ENCODE measurements at places on chromosomes 1 and 21.

- DNase-seq: no peak
These were observed 6.2 kb upstream of the PRDM16 start for GRCh38 chr1:3062616-3063378.

GRCh38 chr1:64962441-64962840 lies 3.9 kb downstream of the JAK1 start:
- no peak for DNase-seq

DNA sequence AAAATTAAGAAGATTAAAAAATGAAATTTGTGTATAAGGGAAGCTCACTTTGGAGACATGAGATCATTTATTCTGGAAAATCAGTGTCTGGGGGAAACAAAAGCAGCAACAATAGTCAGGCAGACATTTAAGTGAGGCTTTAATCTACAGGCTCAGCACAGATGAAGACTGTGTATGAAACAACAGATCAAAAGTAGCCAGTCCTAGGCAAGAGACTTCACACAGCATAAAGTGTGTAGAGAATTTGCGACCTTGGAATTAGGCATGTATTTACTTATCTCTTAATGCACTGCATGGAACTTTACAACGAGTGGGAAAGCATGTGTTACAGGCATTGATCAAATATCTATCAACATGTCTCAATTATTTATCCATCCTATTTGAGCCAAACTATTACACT lies 1099.9 kb downstream of the PLA2G4A start:
- DNase-seq: no peak

DNA sequence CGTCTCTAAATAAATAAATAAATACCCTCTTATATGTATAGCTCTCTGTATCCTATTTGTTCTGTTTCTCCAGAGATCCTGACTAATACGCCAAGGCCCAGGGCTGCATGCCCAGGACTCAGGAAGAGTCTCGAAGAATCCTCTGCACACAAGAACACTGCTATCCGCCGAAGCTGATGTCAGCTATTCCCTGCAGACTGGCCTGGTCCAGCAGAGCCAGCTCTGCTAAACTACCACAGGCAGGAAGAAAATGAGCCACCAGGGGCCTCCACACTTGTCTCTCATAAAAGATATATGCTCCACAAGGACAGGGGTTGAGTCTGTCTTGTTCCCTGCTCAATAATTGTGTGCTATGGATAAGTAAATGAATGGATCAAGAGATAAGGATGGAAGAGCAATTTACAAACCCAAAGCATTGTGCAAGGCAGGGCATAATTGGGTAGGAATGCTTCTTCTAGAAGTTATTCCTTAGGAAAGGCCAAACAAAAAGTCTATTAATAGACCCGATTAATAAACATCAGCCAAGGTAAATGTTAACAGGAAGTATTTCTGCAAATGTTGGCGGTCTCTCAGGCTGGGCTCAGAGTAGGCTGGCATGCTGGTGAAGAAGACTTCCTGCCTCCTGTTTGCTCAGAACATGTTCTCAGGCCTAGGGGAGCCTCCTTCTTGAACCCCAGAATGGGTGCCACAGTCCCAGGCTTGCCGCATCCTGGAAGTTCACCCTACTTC lies 26.3 kb upstream of the MAN1C1 start:
- DNase-seq: no peak

GRCh38 chr1:202625416-202626360 lies 84.6 kb downstream of the SYT2 start:
- DNase-seq: no peak

GRCh38 chr1:29271724-29272123 lies 35.4 kb downstream of the PTPRU start:
- DNase-seq: no peak

DNA sequence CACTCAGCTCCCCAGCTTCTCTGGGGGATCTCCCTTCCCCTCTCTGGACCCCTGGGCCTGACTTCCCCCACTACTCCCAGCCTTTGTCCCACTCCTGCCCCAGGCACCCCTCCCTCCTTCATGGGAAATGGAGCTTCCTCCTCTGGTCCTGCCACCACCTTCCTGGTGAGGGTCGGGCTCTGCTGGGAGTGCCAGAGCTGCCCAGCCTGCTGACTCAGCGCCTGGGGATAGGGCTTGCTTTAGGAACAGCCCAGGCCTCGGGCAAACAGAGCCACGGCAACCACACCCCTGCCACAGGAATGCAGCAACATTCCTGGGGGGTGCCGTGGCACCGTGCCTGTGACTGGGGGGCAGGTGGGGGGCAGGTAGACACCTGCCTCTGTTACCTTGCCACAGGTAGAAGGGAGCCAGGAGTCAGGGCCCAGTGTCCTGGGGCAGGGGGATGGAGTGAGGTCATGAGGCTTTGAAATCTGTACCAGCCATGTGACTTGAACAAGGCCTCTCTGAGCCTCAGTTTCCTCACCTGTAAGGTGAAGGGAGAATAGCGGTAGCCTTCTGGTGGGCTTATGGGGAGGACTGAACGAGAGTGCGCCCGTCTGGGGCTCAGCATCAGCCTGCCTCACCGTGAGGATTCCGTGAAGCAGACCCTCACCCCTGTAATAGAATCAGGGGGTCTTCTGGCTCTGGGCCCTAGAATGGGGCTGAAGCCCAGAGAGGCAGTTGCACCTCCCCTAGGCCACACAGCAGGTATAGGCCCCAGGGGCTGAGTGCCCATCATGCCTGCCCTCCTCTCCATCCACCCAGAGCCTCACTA lies 17.8 kb upstream of the EPHA2 start:
- DNase-seq: no peak

- no peak for DNase-seq
These were observed 10.3 kb upstream of the TEDDM1 start for GRCh38 chr1:182410620-182411273.

DNA sequence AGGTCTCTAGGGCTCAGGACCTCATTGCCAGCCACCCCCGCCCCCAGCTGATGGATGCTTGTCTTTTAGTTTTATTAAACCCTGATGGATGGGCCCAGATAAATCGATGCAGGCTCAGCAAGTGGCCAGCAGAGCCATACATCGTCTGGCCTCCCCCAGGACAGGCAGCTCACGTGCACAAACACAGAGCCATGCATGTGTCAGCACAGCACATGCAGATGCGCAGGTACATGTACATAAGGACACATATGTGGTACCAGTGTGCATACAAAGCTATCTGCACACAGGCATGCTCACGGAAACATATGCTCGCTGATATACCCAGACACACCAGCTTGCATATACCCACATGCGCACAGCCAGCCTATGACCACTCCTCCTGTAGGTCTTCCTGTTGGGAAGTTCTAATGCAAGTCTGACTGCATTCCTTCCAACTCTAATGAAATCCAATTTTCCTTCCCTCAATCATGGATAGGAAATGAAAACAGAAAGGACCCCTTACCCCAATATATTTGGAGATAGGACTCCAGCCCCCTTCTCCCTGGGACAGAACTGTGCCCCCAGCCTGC lies 897 bp downstream of the COL16A1 start:
- DNase-seq: no peak

DNA sequence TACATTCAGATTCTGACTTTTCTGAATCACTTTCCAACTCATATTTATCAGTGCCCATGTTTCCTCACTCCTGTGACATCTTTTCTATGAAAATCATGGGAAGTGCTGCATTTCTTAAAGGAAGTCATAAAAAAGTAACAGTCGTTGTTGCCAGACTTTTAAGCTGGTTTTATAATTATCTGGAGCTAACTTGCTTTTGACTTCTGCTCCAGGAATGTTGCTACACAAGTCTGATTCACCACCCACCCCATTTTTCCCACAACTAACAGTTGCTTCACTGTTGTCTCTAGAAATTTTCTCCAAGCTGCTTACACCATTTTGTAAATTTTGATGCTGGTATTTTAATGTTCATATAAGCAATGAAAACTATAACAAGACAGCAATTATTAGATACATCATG lies 12.2 kb downstream of the FCRLB start:
- no peak for DNase-seq

All from NCI-H446 treated with DMSO at 0.1 percent for 48 hours (cell line).